ENCODE measurements at places on chromosomes 7 and 10.

GRCh38 chr10:119483001-119483400, 59.5 kb downstream of the RGS10 start:
- DNase-seq = no peak

- DNase-seq = no peak
Observed at GRCh38 chr10:121221991-121222390, 370.8 kb downstream of the WDR11 start.

DNA sequence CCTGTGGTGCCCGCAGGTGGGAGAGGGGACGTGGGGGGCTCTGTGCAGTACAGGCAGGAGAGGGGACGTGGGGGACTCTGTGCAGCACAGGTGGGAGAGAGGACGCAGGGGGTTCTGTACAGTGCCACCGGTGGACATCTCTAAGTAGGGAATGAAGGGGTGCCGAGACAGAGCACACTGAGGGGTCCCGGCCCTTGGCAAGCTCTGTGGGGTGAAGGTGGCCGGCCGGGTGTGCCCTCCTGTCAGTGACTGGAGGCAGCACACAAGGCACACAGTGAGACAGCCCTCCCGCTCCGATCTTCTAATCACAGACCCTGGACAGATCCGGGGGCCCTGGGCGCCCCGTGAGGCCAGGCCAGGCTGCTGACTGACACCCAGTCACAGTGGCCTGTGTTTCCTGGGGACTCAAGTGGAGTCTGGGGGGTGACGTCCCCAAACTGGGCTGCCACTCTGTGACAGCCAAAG, 11.2 kb downstream of the GPR146 start:
- no peak for DNase-seq

DNA sequence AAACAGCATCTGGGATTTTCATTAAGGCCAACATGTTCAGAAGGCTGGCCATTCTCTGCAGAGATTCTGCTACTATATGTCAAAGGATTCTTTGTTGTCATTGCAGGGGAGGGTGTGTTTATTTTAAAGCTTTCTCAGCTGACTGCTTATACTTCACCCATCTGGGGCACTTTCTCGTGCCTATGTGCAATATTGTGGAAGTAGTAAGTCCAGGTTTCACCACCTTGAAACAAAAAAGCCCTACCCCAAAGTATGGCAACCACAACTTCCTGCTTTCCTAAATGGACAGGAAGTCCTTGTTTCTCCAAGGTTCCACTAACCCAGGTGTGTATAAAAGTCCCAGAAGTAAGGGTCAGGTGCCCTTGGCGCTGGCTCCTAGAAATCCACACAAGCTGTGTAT, 58.7 kb upstream of the COL1A2 start:
- DNase-seq = no peak

DNA sequence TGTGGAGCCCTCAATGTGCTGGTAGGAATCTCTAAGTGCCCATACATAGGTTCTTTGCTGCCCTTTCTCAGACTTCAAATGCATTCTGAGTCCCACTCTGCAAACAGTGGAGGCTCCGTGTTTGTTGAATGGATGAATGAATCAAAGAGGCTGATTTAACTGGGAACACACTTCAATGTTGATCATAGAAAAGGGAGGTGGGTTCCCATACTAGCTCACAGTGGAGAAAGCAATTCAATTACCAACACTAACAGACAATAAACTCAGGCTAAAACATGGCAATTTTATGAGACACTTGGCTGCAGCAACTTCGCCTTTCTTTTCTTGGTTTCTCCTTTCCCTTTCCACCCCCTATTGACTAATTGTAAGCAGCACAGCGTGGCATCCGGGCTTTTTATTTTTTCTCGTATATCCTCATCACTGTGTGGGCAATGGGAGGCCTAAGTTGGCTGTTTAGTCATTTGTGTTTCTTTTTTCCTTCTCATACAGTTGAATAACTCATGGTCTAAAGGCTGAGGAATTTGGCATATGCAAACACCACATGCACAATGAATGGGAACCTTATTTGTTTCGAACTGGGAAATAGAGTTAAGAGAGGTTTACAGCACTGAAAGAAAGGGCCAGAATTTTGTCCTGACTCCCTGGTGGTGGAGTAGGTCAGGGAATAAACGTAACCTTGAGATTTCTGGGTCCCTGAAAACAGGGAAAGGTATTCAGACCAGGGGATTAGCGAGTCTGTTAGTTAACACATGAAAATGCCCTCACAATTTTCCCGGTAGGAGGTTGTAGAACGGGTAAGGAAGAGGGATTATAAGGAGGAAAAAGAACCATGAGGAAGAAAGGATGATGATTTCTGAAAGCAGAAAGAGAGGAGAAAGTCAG, 858.5 kb downstream of the KCNMA1 start:
- no peak for DNase-seq

DNA sequence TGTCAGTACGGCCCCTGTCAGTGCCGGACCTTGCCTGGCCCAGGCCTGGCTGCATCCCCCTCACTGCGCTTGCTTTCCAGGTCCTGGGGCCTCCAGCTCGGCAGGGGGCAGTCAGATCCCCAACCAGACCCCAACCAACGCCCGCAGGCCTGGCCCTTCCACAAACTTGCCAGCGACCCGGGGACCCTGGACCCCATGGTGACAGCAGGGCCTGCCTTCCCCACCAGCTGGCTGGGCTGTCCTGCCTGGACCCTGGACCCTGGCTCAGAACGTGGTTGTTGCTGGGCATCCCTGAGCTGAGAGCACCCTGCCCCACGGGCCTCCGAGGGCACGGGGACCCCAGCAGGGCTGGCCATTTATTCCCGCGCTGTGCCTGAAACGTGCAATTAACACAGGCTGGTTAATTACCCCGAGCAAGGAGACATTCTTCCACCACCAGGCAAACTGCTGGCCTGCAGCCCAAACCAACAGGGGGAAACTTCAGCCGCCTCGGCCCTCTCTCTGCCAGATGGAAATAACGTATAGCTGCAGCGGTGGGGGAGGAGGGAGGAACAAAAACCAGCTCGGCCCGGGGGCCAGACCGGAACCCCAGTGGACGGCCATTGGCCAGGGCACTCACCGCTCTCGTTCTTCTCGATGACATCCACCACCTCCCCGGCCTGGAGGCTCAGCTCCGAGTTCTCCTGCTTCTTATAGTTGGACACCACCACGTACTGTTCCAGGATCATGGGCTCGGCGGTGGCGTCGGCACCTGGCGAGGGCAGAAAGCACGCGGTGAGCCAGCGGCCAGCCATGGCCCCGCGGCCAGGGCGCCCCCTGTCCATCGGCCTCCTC, 167.1 kb downstream of the NEURL1 start:
- no peak for DNase-seq

- no peak for DNase-seq
Observed at GRCh38 chr10:71367271-71367670, 29.4 kb upstream of the CDH23 start.

- DNase-seq = no peak
Observed at GRCh38 chr10:108392286-108392685, 1227.8 kb upstream of the SORCS1 start.

DNA sequence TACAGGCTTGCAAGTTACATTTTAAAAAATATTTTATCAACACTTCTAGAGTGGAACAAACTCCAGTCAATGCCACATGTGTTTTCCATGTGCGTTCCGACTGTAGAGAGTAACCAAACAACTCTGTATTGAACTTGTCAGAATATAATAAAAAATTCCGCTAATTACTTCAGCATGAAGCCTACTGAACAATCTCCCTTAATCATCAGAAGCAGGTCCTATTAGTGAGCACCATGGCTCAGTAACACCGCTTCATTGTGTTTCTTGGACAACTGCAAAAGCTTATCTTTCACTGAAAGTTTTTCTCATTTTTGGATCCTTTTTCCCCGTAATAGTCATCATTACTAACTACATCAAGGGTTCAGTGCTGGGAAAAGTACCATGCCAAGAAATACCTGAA, 117.0 kb downstream of the MKX start:
- DNase-seq = no peak

DNA sequence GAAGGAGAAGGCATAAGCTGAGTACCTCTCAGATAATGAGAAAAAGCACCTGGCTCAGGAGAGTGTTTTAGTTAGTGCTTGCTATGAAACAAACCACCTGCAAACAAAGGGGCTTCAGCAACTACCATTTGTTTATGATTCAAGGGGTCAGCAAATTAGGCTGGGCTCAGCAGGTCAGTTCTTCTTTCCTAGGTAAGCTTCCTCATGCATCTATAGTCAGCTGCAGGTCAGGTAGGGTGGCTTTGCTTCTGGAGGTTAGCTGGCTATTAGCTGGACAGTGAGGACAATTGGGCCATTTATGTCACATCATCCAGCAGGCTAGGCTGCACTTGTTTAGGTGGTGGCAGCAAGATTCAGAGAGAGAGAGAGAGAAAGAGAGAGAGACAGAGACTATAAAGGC, 185.5 kb downstream of the EMX2 start:
- DNase-seq = no peak

DNA sequence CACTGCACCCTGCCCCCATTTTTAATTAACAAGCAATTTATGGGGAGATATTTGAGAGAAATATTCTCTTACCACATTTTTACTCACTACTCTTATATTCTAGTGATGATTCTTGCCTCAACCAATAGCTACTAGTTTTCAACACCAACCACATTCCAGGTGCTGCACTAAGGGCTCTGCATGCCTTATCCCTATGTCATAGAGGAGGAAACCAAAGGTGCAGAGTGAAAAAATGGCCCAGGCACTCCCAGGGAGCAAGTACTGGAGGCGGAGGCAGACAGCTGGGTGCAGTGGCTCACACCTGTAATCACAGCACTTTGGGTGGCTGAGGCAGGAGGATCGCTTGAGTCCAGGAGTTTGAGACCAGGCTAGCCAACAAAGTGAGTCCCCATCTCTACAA, 35.5 kb upstream of the TPST1 start:
- no peak for DNase-seq

- DNase-seq = no peak
Observed at GRCh38 chr10:124205432-124205831, 112.0 kb upstream of the CHST15 start.

GRCh38 chr7:100493476-100494264, 9.9 kb downstream of the NYAP1 start:
- DNase-seq = peak; percentile 57

DNA sequence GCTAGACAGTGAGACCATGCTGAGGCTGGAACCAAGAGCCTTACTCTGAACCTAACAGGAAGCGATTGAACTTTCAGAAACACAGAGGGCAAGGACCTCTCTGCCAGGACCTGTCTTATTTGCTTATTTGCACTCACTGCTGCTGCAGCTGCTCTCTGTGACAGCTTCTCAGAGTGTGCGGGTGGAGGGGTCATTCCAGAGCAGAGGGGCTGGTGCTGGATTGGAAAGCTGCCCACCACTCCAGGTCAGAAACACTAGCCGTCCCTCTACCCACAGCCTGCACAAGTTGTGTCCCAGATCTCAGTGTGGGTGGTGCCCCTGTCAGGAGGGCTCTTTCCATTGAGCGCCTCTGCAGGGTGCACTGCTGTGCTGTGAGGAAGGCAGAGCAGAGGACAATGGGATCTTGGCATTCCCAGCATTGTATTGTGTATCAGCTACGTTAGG, 126.2 kb downstream of the CCNY start:
- no peak for DNase-seq

DNA sequence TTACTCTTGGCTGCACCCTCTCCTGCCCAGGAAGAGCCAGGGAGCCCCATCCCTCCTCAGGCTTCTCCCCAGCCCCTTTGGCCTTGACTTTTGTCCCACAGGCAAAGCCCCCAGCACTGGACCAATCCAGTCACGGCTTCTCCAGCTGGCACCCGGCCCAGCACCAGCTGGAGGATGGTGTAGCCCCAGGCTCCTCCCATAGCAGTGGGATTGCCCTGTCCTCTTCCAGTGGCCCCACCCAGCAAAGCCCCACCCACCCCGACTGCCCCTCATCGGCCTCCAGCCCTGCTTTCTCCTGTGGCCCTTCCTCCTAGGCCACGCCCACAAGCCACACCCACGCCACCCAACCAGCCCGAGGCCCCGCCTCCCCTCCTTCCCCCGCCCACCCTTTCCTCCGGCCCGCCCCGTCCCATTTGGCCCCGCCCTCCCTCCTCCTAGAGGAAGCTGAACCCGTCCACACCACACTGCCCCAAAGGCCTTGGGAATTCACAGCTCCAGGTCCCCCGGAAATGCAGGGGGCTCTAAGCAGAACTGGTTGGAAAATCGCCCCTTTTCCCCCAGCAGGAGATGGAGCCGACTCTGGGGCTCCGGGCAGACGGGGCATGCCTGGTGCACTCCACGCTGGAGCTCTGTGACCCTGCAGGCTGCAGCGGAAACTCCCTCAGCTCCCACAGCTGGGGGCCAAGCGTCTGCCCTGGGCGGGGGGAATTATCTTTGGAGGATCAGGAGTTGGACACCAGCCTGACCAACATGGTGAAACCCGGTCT, 25.2 kb downstream of the GET4 start:
- peak; percentile 52 for DNase-seq

DNA sequence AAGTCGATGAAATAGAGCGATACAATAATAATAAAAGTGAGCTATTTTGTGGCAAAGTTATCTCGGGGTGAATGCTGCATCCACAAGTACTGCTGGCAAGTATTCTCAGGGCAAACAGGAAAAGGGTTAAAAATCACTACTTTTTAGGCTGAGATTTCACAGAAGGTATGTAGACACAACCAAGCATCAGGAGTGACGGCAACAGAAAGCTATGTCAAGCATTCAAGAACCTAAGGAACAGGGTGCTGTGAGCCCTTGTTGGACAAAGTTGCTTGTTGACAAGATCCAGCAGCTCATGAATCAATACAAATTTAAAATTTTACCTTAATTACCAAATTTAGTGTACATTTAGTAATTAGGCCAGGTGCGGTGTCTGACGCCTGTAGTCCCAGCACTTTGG, 41.2 kb upstream of the C1QL3 start:
- DNase-seq = no peak

DNA sequence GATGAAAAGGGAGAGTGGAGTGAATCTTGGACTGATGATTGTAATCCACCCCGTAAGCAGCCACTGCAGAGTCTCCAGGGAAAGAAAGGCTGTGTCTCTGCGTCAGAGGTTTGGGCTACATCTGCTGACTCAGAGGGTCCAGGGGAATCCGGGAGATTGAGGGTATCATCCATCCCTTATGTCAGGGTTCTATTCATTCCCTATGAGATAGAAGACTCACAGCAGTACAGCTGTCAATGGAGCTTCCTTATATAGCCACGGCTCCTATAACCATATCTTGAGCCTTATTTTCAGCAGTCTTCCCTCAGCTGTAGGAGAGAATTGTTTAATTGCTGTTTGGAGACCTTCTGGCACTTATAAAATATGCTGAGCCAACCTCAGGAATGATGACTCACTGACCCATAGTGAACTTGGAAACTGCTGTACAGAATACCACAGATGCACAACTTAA, 558.2 kb upstream of the PFKP start:
- no peak for DNase-seq

DNA sequence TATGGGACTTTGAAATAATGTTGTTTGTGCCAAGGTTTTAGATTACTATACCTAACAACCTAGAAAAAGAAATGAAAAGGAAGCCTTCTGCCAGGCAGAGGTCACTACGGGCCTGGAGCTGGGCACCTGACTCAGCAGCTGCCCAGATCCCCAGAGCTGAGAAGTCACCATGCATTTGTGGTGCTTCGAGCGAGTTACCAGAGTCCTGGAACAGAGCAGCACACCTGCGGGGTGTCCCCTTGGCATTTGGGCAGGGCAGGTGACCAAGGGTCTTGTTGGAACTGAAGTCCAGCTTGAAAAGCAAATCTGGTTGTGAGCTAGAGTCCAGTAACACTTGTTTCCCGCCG, 25.5 kb downstream of the EGFR start:
- no peak for DNase-seq

- no peak for DNase-seq
Observed at GRCh38 chr10:21515361-21516241, 9.9 kb downstream of the SKIDA1 start.

- DNase-seq = no peak
Observed at GRCh38 chr7:80443325-80443724, 68.5 kb downstream of the GNAT3 start.

Measured in activated T-cell treated with anti-CD3 and anti-CD28 coated beads for 48 hours (primary cell).